ENCODE measurements at places on chromosomes 12 and 14.

- DNase-seq = no peak
Measured at GRCh38 chr12:110846615-110847566, at the start of gene CCDC63. TSS of gene CCDC63 (plus strand) at chr12:110846987. CDS start at chr12:110852955, 5,968 bp downstream.

DNA sequence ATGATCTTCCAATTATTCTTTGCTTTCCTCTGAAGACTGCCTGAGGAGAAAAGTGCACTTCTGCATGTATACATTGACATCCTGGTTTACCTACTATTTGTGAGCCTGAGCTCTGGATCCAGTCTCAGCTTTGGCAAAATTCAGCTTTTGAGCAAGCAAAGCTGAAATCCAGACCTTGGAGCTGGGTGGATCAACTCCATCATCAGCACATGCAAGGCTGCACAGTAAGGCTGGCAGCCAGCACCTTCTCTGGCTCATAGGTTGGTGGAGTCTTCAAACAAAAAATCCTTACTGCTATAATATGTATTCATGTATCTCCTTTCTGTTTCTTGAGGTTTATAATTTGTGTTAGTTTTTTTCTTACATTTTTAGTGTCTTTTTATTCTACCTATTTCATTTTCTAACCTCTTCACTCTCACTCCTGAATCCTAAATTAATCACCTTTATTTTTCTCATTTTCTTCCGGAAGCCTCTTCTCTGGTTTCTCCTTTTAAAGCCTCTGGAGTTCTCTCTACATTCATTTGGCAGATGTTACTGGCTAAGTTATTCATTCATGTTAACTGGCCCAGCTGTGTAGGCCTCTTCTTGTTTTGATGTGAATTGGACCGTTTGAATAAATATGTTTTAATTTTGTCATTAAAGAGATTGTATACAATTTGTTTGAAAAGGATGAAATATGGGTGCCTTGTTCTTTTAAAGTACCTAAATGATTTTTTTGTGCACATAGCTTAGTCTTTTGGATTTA is 224.8 kb downstream of the DACT1 start:
- no peak for DNase-seq

GRCh38 chr12:57852200-57852599 is 5.7 kb upstream of the CTDSP2 start:
- no peak for DNase-seq

- no peak for DNase-seq
Measured at GRCh38 chr12:26422839-26423398, 227.5 kb downstream of the SSPN start.

- DNase-seq = no peak
Measured at GRCh38 chr12:70011353-70011752, 186.3 kb downstream of the MYRFL start.

- peak; percentile 28 for DNase-seq
Measured at GRCh38 chr12:40010899-40011774, 94.7 kb downstream of the SLC2A13 start.

GRCh38 chr14:24984846-24985589 is 64.9 kb downstream of the STXBP6 start:
- DNase-seq = no peak

DNA sequence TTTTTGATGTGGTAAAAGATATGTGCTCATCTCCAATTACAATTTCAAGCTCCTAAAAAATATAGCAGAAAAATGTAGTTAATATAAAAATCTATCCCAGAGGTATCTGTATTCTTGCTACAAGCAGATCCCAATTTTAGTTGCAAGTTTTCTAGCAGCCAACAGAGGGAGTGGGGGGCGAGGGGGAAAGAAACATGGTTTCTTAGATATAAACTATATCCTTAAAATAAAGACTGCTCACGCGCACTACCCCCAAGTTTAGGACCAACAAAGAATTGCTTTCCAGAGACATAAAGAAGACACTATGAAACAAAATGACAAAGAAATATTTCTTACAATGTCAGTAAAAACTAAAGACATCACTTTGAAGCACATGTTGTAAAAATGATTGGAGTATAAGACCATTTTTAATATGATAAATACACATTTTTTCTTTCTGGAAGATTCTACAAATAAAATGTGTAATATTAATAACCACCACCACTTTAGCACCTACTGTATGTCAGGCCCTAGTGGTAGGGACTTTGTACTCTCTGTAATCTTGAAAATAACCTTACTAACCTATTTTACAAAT is 5.4 kb downstream of the MAGOHB start:
- no peak for DNase-seq

- no peak for DNase-seq
Measured at GRCh38 chr14:88078525-88078924, 73.6 kb downstream of the GPR65 start.

GRCh38 chr12:77609016-77609415 is 221.7 kb upstream of the NAV3 start:
- DNase-seq = no peak

DNA sequence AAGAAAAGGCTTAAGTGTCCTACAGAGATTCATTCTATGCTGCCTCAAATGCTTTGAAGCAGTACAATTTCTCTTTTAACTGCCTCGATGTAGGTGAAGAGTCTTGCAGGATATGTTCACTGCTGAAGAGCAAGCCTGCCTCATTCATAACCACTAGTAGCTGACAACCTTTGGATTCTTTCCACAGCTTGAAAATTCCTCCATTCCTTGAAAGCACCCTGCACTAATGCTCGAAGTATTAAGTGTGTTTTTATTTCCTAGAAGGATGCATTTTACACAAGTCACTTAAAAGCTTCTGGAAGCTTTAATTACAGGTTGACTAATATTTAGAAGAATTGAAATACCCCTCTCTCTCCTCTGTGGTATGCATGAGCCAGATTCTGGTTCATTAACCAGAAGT is 429.4 kb downstream of the DIO2 start:
- no peak for DNase-seq

DNA sequence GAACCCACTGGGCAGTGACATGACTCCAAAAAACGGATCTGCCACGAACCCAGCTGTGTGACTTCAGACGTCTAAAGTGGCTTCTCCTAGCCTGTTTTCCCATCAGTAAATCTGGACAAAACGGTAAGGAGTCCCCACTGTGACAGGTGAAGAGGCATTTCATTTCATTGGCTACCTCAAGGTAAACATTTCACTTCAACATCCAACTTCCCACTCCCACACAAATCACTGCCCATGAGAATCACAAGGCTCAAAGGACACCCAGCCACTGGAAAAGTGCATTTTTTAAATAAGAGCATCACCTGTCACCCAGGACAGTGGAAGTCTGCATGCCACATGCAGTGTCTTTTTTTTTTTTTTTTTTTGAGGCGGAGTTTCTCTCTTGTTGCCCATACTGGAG is 27.9 kb downstream of the HSP90AA1 start:
- no peak for DNase-seq

- peak; percentile 23 for DNase-seq
Measured at GRCh38 chr12:3073438-3074250, 3.5 kb upstream of the TSPAN9 start.

GRCh38 chr14:30177781-30178180 is 250.1 kb upstream of the PRKD1 start:
- DNase-seq = no peak

- no peak for DNase-seq
Measured at GRCh38 chr12:7302266-7302986, 1.4 kb upstream of the ACSM4 start.

GRCh38 chr14:60807971-60808370 is 73.4 kb downstream of the MNAT1 start:
- no peak for DNase-seq

DNA sequence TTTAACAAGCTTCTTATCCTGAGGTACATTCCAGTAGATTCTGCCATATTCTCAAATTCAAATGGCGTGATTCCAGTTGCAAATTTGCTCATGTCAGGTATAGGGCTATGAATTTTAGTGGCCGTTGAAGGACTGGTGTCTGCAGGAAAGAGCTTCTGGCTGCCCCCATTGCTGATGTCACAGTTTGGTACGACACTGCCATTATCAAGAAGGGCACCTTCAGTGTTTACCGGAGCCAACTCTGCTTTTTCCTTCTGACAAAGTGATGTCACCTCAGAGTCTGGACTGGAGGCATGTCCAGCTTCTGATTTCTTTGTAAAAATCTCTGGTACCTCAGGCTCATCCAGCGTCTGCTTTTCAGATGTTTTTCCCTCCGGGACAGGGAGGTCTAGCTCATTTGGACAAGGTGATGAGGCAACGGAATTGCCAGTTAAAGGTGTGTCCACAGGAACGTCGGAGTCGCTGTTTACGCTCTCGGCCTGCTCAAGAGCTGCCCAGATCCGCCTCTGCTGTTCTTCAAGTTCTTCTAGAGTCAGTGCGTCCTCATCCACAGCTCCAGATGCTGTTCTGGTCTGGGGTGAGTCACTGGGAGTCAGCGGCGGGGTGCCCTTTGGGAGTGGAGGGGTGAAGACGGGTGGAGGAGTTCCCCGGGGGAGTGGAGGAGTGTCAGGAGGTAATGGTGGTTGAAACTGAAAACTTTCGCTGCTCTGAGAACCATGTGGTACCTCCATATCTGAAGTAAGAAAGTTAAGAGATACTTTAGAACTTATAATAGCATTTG is 27.0 kb downstream of the ZCCHC8 start:
- DNase-seq = no peak

DNA sequence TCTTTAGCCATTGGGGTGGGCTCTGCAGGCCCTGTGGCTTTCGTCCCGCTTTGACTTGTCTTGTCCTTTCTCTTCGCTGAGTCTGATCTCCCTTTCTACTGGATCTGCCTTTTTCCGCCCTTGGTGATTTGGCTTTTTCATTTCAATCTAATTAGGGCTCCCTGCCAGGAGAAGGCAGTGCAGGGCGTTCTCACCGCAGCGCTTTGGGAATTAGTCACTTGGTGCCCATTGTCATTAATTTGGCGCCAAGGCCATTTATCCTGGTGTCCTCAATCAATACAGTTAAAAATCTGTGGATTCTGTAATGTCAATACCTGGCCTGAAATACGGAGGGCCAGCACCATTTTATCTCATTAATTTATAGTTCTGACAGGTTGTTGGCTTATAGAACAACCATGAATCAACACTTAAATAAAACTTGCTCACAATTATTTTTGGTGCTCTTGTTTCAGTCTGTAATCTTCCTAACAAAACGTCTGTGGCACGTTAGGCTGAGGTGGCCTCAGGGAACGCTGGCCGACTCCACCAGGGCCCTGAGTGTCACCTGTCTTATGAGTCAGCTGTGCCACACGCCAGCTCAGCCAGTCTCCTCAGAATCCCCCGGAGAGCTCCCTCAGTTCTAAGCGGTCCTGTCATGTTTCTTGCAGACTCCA is 115.7 kb downstream of the BEGAIN start:
- DNase-seq = no peak
